Amniotic epithelial cell (primary cell): ENCODE measurements at places on chromosomes 4 and X.

DNA sequence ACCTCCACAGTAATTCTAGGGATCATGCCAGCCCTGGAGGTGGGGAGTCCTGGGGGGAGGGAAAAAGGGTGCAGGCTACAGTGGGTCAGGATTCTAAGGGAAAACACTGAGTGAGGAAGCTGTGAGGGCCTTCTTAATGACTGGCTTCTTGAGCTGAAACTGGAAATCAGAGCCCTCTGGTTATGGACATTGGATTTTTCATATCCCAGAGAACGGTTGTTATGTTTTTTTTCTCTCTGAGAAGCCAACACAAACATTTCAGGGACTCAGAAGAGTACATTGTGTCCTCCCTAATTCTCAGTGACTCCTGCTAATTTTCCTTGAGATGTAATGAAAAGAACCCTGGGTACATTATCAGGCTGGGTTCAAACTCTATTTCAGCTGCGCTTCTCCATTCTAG lies 162.4 kb upstream of the PRDX4 start:
- DNase-seq, result no peak

- no peak for DNase-seq
These were observed 4.0 kb downstream of the PPP2R2C start for GRCh38 chr4:6468376-6468775.

DNA sequence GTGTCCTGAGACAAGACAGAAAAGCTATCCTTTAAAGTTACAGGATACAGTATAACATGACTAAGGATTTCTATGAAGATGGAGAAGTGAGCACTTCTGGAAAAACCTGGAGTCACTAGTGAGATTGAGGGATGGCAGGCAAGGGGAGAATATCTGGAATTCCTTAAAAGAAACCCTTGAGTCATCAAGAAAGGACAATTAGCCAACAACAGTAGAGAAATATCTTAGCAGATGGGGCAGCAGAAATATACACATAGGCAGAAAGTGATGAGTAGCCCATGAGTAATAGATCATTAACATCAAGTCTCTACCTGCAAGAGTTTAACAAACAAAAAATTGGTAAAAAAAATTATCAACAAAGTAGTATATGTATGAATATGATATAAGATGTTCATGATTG lies 858.8 kb upstream of the FRG1 start:
- DNase-seq, result no peak

GRCh38 chr4:101020956-101021355 lies 326.4 kb downstream of the PPP3CA start:
- DNase-seq, result peak; percentile 85

- DNase-seq, result no peak
These were observed 2.1 kb upstream of the SORCS2 start for GRCh38 chr4:7190278-7190594.

- DNase-seq, result no peak
These were observed 184.0 kb upstream of the GALNTL6 start for GRCh38 chr4:171629182-171629581.

GRCh38 chr4:162510115-162510514 lies 346.3 kb upstream of the FSTL5 start:
- no peak for DNase-seq
